ENCODE measurements at places on chromosomes 2 and 18. TPM values are rescaled to one million over a fixed set of nuclear protein-coding genes. Genes with fewer than 3 reads are reported as not detected.

Gene WDR43
- 103 TPM for total RNA-seq

Gene LAMA1
- 31.2 TPM for total RNA-seq

Gene FHL2
- 193 TPM for total RNA-seq

Gene NT5C1B
- total RNA-seq: not detected

Gene SPAG16
- 24.9 TPM for total RNA-seq

Gene ACADL
- 0.59 TPM for total RNA-seq

Data from smooth muscle cell of the umbilical artery (primary cell).